Smooth muscle cell of trachea (primary cell): ENCODE measurements at places on chromosomes 3 and 15. TPM values are rescaled to one million over a fixed set of nuclear protein-coding genes. Genes with fewer than 3 reads are reported as not detected.

BNC1 gene
- 6.1 and 7.9 TPM in 2 replicates for total RNA-seq

CAPN7 gene
- total RNA-seq: 41.0 and 53.3 TPM in 2 replicates

CCR9 gene
- not detected in 2 replicates for total RNA-seq

PP2D1 gene
- not detected in 2 replicates for total RNA-seq

CLASP2 gene
- 50.1 and 68.7 TPM in 2 replicates for total RNA-seq

PLSCR1 gene
- total RNA-seq: 70.4 and 85.7 TPM in 2 replicates

ARL6 gene
- 8.7 and 10.9 TPM in 2 replicates for total RNA-seq

CCDC50 gene
- 105 and 112 TPM in 2 replicates for total RNA-seq

CADPS gene
- 3.8 and 7.4 TPM in 2 replicates for total RNA-seq

NAALADL2 gene
- total RNA-seq: 19.2 and 19.7 TPM in 2 replicates

TGM4 gene
- not detected in 2 replicates for total RNA-seq

TICRR gene
- 0.33 and 4.7 TPM in 2 replicates for total RNA-seq

ZNF662 gene
- total RNA-seq: 2.3 and 2.8 TPM in 2 replicates

FOXB1 gene
- not detected in 2 replicates for total RNA-seq

KNG1 gene
- not detected in 2 replicates for total RNA-seq

CNTN3 gene
- total RNA-seq: 1.7 and 3.0 TPM in 2 replicates

ZCWPW2 gene
- total RNA-seq: 0.66 and 1.3 TPM in 2 replicates

LRRIQ4 gene
- total RNA-seq: not detected in 2 replicates
